RWPE2 (cell line): ENCODE measurements at places on chromosomes 3 and 15.

- DNase-seq: no peak
Observed at GRCh38 chr3:184808021-184808420, 3.9 kb upstream of the VPS8 start.

DNA sequence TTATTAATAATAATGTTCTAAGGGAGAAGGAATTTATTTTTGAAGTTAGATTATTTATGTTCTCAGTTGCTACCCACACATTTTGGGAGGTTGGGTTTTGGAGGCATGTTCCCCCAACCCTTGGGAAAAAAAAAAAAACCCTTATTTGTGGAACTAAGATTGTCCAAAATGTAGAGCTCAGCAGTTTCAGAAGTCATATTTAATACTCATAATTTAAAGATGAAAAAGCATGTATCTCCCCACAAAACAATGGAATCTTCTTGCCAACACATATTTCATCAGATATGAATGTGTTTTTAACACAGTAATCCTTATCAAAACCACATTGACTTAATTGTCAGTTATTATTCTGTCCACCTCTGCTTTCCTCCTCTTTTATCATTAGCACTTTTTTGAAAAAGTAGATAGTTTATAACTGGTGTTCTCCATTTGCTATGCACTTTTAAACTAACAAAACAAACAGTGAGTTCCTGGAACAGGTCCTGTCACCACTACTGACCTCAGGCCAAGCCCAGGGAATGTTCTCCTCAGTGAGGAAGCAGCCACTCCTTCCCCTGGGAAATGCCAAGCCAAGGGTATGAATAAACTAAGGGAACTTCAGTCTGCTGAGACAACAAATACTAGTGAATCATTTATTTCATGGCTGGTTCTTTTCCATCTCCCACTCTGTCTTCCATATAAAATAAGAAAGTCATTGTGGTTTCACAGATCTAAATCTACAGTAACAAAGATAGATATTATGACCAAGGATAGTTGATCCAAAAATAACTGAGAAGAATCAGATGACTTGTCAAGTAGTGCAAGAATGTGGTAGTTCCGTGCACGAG lies 414.4 kb upstream of the ALCAM start:
- peak; percentile 58 for DNase-seq

DNA sequence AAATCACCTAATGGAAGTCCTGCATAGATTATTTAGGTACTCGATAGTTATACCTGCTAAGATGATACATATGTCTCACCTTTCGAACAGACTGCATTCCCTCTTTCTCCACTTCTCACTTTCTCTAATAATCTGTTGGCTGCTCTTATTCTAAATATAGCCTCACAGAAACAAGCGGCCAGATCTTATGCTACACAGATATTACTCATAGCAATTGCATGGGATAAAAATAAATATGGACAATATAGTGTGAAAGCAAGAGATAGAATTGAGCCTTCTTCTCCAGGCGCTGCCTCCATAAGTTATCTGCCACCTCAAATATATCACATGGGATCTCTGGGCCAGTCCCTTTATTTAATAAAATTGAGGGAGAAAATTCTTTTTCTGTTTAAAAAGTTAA lies 29.5 kb upstream of the TGFBR2 start:
- no peak for DNase-seq

DNA sequence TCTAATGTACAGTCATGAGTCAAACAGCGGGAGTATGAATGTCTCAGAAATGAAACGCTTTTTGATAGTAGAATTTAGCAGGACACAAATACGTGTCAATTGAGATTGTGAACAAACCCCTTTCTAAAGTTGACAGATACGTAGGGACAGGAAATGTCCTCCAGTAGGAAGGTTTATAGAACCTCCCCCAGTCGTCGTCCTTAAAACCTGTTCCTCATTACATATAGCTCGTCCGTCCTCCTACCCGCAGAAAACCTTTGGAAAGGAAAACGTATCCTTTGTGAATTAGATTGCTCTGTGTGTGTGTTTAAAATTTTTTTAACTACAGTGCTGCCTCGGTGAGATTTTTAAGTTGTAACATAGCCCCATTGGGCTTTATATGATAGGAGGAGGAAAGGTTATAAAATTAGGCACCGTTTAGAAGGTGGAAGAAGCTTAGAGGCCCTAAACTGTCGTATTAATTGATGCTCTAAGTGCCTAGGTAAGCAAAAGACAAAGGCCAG lies 4.1 kb downstream of the UBE2E1 start:
- DNase-seq: no peak

GRCh38 chr3:63202529-63202928 lies 75.6 kb upstream of the SYNPR start:
- DNase-seq: no peak

- DNase-seq: no peak
Observed at GRCh38 chr3:37526511-37526910, 335.2 kb upstream of the CTDSPL start.

GRCh38 chr3:11558002-11558401 lies 85.7 kb downstream of the VGLL4 start:
- DNase-seq: peak; percentile 58
